Vagina (tissue), 2 donors: ENCODE measurements at places on chromosomes 16 and 17.

DNA sequence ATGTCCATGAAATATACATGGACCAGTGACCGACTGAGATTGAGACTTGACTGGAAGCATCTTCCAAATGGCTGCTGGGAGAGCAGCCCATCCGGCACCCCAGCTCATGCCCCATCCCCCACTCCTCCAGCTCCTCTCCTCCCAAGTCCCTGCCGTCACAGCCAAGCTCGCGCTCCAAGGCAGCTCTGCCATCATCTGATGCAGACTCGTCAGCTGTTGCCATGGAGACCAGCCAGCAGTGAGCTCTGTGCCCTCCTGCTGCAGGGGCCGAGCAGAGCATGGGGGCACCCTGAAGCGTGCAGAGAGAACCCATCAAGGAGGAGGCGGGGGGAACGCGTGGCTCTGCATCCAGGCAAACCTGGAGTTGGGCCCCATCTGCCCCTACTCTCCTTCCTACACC, 74.5 kb upstream of the TNRC6C start:
- DNase-seq: no peak

DNA sequence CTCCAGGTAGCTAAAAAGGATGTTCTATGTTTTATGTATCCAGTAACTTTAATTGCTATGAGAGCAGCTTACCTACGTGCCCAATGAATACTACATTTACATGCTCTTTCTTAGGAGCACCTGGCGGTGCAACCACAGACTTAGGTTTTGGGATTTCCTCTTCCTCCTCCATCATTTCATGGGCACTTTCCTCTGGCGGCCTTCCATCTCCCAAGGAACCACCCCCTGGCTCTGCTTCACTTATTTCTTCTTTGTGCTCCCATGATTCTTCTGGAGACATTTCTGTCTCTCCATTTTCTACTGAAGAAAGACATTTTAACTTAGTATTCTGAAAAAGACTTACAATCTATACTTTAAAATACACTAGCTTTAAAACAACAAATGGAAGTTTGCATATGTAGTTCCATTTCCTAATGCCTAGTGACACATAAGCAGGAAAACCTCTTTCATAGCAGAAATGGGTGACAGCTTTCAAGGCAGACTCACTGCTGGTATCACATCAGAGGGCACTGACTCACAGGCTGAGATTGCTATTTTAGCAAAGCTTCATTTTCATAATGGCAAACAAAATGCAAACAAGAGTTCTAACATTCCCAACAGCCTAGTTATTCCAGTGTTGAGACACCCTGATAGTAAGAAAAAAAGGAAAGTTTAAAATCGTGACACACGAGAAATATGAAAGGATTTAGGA, 19.1 kb downstream of the GSPT1 start:
- DNase-seq: no peak

DNA sequence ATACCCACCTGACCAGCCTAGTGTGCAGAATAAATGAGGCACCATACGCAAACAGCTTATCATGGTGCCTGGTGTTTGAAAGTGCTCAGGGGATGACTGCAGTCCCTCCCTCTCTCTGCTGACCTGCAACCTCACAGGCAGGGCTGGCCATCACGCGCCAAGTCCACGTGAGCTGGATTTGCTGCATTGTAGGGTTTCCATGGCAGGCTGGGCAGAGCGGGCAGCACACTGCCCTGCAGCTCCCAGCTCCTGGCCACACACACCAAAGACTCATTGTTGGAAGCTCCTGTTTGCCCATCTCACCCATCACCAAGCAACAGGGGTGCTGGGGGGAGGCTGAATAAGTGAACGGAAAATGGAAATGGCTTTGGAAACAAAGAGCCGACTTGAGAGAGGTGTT, 81.8 kb downstream of the IRX3 start:
- no peak for DNase-seq

DNA sequence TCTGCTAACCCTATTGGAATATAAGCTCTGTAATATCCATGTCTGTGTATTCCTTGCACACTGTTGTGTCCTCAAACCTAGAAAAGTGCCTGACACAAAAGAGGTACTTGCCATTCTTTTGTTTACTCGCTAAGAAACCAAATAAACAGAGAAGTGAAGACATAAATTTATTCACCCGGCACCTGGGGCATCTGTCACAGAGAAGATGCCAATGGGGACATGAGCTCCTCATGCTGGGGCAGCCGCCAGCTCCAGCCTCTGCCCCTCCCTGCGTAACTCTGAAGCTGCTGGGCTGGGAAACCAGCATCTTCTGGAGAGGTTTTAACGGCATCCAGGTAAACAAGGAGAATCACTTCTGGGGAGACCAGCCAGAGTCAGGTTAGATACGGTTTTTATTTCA, 15.1 kb upstream of the CDRT4 start:
- DNase-seq: no peak

DNA sequence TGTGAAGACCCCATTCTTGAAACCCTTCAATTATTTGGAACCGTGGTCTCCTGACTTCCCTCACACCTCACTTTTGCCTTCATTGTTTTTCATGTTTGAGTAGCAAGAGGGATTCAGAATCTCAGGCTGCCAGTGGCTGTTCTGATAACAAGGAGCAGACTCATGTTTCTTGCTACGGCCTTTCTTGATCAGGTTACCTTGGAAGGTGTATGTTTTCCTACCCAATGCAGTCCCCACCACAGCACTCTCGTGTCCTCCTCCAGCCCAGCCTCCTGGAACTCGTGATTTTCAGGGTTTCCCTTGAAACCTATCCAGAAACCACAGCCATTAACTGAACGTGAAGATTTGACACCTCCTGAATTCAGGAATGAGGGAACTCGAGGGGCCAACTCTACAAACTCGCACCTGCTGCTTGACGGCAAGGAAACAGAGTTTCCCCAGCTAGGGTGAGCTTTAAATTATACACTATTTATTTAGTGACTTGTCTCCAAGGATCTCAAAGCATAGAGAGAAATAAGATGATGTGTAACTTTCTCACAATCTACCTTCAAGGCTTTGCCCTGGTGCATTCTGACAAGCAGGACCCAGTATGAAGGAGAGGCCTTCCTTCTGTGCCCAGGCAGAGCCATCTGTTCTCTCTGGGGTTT, 1.6 kb downstream of the ZFHX3 start:
- DNase-seq: no peak

- DNase-seq: no peak
Observed at GRCh38 chr16:84117494-84117843, 727 bp upstream of the MBTPS1 start.

DNA sequence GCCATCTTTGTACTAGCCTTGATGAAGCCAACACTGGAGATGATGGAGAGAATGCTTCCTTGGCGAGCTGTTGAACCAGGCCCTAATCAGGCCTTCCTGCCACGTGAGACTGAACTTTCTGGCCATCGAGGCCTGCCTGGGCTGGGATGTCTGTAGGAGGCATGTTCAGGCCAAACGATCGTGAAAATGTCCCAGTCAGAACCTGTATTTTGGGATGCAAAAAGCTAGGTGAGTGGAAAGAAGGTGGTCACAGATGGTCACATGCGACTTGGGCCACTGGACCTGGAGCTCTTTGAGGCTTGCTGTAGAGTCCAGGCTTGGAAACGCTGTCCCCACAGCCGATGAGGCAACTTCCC, 12.9 kb downstream of the KNOP1 start:
- DNase-seq: no peak

- DNase-seq: no peak
Observed at GRCh38 chr17:7903154-7904103, 12.7 kb downstream of the RNF227 start.

DNA sequence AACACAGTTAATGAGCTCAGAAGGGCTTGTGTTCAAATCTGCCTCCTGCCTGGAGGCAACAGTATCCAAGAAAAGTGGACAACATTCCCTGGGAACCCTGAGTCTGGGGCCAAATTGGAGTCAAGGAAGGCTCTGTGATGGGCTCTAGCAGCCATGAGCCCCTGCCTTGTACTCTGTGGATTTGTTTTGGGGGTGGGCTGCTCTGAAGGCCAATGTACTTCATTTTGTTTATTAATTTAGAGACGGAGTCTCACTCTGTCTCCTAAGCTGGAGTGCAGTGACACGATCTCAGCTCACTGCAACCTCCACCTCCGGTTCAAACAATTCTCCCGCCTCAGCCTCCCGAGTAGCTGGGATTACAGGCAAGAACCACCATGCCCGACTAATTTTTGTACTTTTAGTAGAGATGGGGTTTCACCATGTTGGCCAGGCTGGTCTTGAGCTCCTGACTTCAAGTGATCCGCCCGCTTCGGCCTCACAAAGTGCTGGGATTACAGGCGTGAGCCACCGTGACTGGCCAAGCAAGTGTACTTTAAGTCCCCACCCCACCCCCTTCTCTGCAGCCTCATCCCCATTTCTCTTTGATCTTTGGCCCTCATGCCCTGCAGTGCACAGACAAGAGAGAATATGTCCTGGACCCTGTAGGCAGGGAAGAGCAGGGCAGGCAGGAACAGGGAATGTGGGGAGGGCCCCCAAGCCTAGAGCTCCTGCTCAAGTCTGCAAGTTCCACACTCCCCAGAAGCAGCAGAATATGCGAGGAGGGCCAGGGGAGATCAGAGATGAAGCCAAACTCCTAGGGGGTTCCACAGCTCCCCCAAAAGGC, 2.7 kb upstream of the GIP start:
- DNase-seq: no peak

GRCh38 chr16:63283721-63284120, 1247.5 kb upstream of the CDH8 start:
- no peak for DNase-seq

DNA sequence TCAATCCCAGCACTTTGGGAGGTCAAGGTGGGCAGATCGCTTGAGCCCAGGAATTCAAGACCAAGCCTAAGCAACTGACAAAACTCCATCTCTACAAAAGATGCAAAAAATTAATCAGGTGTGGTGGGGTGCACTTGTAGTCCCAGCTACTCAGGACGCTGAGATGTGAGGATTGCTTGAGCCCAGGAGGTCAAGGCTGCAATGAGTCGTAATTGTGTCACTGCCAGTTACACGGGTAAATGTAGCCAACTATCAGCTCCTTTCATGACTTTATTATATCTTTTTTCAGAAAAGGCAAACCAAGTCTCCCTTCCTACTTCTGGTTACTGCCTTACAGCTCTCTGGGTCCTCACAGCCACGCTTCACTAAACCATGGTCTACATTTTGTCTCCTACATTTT, 4.0 kb downstream of the SDF2 start:
- DNase-seq: no peak

DNA sequence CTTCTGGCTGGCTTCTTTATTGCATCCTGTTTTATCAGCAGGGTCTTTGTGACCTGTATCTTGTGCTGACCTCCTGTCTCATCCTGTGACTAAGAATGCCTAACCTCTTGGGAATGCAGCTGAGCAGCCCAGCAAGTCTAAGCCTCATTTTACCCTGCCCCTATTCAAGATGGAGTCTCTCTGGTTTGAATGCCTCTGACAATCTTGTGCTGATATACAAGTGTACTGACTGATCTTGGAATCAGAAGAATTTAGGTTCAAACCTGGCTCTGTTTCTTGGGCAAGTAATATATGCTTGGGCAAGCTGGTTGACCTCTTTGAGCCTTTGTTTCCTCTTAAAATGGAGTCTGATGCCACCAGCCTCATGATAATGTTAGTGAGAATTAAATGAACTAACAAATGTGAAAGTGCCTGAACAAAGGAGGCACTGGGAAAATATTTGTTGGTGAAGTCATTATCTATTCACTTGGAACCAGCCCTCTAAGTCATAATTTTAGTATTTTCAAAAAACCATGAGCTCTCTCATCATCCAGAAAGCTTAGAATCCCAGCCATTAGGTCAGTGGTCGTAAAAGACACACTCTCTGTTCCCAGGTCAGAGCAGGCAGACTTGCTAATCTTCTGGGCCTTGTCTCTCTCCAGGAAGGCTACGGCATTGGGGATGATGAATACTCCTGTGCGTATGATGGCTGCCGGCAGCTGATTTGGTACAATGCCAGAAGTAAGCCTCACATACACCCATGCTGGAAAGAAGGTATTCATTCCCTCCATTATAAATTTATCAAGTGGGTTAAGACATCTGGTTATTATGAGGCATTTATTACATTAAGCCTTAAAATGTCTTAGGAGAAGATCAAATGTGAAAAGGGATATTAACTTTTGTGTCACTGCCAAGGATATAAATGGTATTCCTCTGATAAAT, 18.1 kb upstream of the ARL2BP start:
- no peak for DNase-seq

GRCh38 chr16:2819179-2819938, 2.3 kb downstream of the PRSS21 start:
- no peak for DNase-seq

DNA sequence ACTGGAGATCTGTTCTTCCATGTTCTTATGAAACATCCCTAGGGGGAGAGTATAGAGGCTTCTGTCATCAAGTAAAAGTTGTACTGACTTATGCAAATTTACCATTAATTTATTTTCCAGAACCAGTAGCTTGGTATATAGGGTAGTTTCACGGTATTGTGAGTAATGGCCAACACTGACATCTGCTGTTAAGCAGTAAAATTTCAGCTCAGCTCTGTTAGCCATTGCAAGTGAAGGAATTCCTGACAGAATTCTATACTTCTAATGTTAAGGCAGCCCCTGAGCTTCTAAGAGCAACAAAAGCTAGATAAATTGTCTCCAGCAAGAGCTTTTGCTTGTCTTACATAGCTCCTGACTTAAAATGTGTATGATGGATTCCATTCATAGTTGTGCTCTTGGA, 613.5 kb upstream of the C16orf82 start:
- no peak for DNase-seq

DNA sequence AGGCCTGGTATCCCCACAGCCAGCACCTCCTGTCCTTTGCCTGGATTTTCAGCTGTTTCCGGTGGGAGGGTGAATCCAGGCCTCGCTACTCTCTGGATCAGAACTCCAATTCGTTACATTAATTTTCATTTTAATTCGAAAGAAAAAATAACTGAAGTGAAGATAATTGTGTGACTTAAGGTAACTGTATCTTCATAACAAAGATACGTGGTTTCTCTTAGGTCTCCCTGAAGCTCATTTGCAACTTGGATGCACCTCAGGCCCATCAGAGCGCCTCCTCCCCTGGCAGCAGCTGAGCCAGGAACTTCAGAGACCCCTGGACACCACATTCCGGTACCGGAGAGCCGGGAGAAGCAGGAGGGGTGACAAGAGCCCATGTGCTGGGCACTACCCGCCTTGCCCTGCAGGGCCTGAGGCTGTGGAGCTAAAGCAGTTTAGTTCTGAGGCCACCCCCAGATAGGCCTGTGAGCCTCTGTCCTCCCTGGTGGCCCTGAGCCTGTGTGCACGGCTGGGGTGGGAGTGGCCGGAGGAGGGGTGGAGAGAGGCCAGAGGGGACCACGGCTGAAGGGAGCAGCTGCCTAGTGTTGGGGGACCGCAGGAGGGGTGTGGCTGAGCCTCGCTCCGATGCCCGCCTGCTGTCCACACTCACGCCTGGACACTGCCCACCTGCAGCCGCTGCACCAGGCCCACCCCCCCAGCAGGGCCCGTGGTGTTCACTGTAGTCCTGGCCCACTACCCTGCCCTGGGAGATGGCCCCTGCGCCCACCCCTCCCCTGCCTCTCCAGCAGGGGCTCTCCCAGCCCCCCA, 11.4 kb upstream of the DUS1L start:
- no peak for DNase-seq

GRCh38 chr17:80475910-80476876, at the start of gene NPTX1:
Gene NPTX1 (minus strand): TSS chr17:80476607. CDS start chr17:80476446, 161 bp downstream.
- no peak for DNase-seq

- DNase-seq: no peak
Observed at GRCh38 chr16:61364990-61365389, 671.2 kb downstream of the CDH8 start.
